ENCODE measurements at places on chromosomes 7 and 10. TPM values are rescaled to one million over a fixed set of nuclear protein-coding genes. Genes with fewer than 3 reads are reported as not detected.

Gene CCL24
- not detected for total RNA-seq

Gene SH2B2
- 1.7 TPM for total RNA-seq

Gene BCL7B
- 19.3 TPM for total RNA-seq

Gene TDRD1
- total RNA-seq: 0.06 TPM

Gene TUBB8
- total RNA-seq: not detected

Gene MACC1
- total RNA-seq: 0.32 TPM

GRCh38 chr7:154627646-154628290 lies 375.2 kb downstream of the PAXIP1 start:
- DNase-seq: no peak
- no peak overlapping the region for H3K4me3 ChIP-seq
- no peaks in the 10 kb centered on the region for H3K4me1 ChIP-seq
- no peak overlapping the region for H3K27ac ChIP-seq
- no peaks in the 10 kb centered on the region for H3K27me3 ChIP-seq

GRCh38 chr10:60031664-60032063 lies 125.3 kb upstream of the CCDC6 start:
- no peaks in the 10 kb centered on the region for H3K27me3 ChIP-seq
- peaks cover 5% of the 10 kb centered on the region for H3K4me1 ChIP-seq
- no peak for DNase-seq

GRCh38 chr10:49074836-49075682 lies 40.3 kb downstream of the VSTM4 start:
- H3K4me1 ChIP-seq: peaks cover 9% of the 10 kb centered on the region
- no peaks in the 10 kb centered on the region for H3K36me3 ChIP-seq
- DNase-seq: no peak
- H3K4me3 ChIP-seq: no peak overlapping the region

- no peaks in the 10 kb centered on the region for H3K4me1 ChIP-seq
- DNase-seq: no peak
- no peaks in the 10 kb centered on the region for H3K36me3 ChIP-seq
- H3K4me3 ChIP-seq: no peak overlapping the region
- no peaks in the 10 kb centered on the region for H3K27me3 ChIP-seq
Observed at GRCh38 chr10:114022766-114023597, 20.7 kb upstream of the ADRB1 start.

GRCh38 chr7:36277249-36277542 lies 112.5 kb upstream of the ANLN start:
- H3K4me3 ChIP-seq: no peak overlapping the region
- no peaks in the 10 kb centered on the region for H3K27me3 ChIP-seq
- H3K36me3 ChIP-seq: no peaks in the 10 kb centered on the region
- DNase-seq: no peak

DNA sequence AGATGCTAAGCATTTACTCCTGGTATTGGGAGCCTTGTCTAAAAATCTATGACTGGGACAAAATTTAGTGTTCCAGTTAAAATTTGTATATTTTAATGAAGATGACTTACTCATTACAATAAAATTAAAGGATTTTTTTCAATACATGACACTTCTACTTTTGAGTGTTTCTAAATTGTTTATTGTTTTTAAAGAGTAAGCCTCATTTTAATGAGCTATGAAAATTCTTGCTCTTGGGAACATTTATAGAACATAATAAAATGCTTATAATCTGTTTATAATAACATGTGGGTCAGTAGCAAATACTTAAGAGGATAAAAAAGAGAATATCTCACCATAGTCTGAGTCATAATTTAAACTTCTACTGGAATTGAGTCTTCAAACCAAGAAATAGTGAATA lies 149.5 kb downstream of the PLCE1 start:
- H3K36me3 ChIP-seq: no peaks in the 10 kb centered on the region
- DNase-seq: no peak
- no peaks in the 10 kb centered on the region for H3K4me1 ChIP-seq
- H3K27ac ChIP-seq: no peak overlapping the region
- no peaks in the 10 kb centered on the region for H3K27me3 ChIP-seq
- no peak overlapping the region for H3K4me3 ChIP-seq

- no peak overlapping the region for H3K27ac ChIP-seq
- H3K4me3 ChIP-seq: no peak overlapping the region
- no peak for DNase-seq
- H3K27me3 ChIP-seq: no peaks in the 10 kb centered on the region
- H3K36me3 ChIP-seq: no peaks in the 10 kb centered on the region
Observed at GRCh38 chr10:51786016-51786683, 86.8 kb upstream of the CSTF2T start.

- peaks cover 16% of the 10 kb centered on the region for H3K36me3 ChIP-seq
- no peak overlapping the region for H3K4me3 ChIP-seq
- H3K27me3 ChIP-seq: no peaks in the 10 kb centered on the region
- no peak overlapping the region for H3K27ac ChIP-seq
- no peak for DNase-seq
- H3K4me1 ChIP-seq: no peaks in the 10 kb centered on the region
Observed at GRCh38 chr10:101670635-101671034, 24.3 kb downstream of the FBXW4 start.

- no peaks in the 10 kb centered on the region for H3K27me3 ChIP-seq
- peaks cover 30% of the 10 kb centered on the region for H3K36me3 ChIP-seq
- H3K4me1 ChIP-seq: peaks cover 8% of the 10 kb centered on the region
- H3K27ac ChIP-seq: no peak overlapping the region
Observed at GRCh38 chr10:78044179-78044578, 10.5 kb downstream of the RPS24 start.

DNA sequence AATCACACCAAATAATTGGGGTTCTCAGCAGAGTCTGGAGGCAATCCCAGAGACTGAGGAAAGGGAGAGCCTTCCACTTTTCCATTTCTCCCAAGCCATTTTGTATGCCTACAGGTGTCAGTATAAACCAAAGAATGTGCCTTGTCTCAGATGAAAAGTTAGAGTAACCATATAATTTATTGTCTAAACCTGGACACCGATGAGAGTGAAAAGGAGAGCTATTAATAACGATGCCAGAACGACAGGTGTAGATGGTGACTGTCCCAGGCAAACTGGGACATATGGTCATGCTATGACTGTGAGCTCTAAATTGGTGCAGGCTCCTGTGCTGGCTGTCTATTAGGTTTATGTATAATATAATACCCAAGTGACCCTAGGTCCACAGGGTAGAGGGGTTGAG lies 219.6 kb downstream of the ARHGAP12 start:
- H3K36me3 ChIP-seq: no peaks in the 10 kb centered on the region
- H3K27me3 ChIP-seq: no peaks in the 10 kb centered on the region
- no peak for DNase-seq
- H3K4me1 ChIP-seq: peaks cover 4% of the 10 kb centered on the region
- no peak overlapping the region for H3K27ac ChIP-seq
- H3K4me3 ChIP-seq: no peak overlapping the region

DNA sequence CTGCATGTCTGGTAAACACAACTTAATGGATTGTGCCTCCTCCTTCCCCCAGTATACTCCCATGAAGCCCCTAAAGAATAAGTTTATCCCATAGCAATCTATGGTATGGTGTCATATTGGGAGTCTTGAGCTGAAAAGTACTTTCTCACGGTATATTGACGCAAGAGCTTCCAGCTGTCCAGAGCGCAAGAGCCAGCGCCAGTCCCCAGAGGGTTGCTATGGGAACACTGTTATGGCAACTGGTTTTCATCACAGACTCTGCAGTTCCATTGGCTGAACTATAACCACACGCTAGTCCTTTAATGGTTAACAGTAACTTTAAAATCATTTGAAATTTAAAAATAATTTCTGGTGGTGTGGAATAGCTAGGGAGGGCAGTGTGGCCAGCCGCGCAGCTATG lies 46.9 kb downstream of the PRPF18 start:
- H3K4me1 ChIP-seq: no peaks in the 10 kb centered on the region
- H3K4me3 ChIP-seq: no peak overlapping the region
- no peak for DNase-seq
- no peaks in the 10 kb centered on the region for H3K36me3 ChIP-seq

GRCh38 chr10:44660271-44660670 lies 250.9 kb upstream of the TMEM72 start:
- H3K4me1 ChIP-seq: no peaks in the 10 kb centered on the region
- no peak for DNase-seq

DNA sequence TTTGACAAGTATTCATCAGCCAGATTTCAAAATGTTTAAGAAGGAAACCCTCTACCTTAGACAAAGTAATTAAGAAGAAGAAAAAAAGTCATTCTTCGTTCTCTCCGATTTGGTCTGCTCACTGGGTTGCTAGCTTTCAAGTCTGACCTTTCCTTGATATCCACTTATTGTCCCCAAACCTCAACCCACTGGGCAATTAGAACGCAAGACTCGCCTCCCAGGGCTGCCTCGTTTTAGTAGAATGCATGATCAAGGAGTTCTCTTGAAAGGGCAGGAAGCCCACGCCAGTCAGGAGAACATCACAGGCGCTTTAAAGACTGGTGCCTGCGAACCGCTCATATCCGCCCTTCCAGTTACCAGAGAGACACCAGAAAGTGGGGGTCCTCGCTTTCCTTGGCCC lies 637.7 kb downstream of the PARD3 start:
- DNase-seq: no peak
- no peak overlapping the region for H3K4me3 ChIP-seq
- no peak overlapping the region for H3K27ac ChIP-seq
- no peaks in the 10 kb centered on the region for H3K36me3 ChIP-seq

- peaks cover 73% of the 10 kb centered on the region for H3K4me1 ChIP-seq
- H3K27me3 ChIP-seq: no peaks in the 10 kb centered on the region
- no peak for DNase-seq
- no peaks in the 10 kb centered on the region for H3K36me3 ChIP-seq
Observed at GRCh38 chr7:44158096-44158872, 17.2 kb upstream of the MYL7 start.

DNA sequence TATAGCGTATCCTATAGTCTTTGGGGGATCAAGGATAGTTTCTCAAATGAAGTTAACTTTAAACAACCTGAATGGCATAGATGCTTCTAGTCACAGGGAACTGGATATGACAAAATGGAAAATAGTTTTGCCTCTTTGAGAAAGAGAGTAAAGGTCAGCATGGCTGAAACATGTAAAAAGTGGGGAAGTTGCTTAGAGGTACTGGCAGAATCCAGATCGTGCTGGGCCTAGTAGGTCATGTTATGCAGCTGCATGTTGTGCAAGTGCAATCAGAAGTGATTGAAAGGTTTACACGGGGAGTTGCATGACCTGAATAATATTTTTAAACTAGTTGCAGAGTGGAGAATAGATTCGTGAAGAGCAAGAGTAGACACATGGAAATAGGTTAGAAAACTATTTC lies 201.1 kb upstream of the HDAC9 start:
- H3K4me1 ChIP-seq: no peaks in the 10 kb centered on the region
- no peak overlapping the region for H3K4me3 ChIP-seq
- H3K27ac ChIP-seq: no peak overlapping the region
- no peak for DNase-seq

All from right lobe of liver (tissue), 6 donors.